ENCODE measurements at places on chromosomes 1 and 21. TPM values are rescaled to one million over a fixed set of nuclear protein-coding genes. Genes with fewer than 3 reads are reported as not detected.

DNA sequence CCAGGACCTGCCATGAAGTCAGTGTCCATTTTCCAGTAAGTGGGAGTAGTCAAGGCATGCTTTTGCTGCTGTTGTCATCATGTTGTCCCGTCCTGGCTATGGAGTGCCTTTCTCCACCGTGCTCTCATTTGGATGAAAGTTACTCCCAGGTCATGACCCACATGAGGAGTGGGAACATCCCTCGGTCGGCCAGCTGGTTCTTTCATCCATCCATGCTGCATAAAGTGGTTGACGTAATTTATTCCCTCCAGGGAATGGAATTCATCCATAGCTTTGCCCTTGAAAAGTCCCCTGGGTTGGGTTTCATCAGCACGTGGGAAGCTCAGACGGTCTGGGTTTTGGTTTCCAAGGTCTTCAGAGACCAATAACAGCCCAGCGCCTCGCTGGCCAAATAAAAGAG, 11.6 kb downstream of the PLA2G2A start:
- no peak for DNase-seq
- no peak overlapping the region for H3K27ac ChIP-seq
- peaks cover 5% of the 10 kb centered on the region for H3K4me1 ChIP-seq
- H3K4me3 ChIP-seq = no peak overlapping the region
- peaks cover 75% of the 10 kb centered on the region for H3K27me3 ChIP-seq

ADAMTSL4 gene
- 1.6 TPM for total RNA-seq

DNA sequence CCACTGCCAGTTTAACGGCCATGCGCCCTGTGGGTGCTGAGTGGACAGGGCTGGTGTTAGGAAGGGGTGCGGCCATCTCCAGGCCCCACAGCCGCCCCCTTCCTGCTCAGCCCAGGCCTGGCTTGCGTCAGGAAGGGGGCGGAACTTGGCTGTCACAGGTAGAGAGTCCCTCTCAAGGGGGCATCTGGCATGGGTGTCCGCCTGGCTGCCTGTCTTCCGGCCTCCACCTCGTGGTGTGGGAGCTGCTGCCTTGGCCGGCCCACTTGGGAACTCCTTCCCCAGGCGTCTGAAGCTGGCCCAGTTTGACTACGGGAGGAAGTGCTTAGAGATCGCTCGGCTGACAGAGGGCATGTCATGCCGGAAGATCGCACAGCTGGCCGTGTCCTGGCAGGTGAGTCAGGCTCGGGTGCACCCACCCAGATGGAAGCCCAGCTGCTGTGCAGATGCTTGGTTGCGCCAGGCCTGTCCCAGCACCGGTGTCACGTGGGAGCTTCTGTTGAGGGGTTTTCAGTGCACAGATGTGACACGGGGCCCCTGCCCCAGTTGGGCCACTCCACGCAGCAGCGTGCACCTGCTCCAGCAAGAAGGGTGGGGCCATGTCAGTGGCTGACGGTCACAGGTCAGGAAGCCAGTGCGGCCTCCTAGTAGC, 9.1 kb upstream of the ATAD3B start:
- H3K27ac ChIP-seq = no peak overlapping the region
- no peak for DNase-seq
- H3K4me1 ChIP-seq = no peaks in the 10 kb centered on the region
- no peaks in the 10 kb centered on the region for H3K36me3 ChIP-seq
- H3K27me3 ChIP-seq = peaks cover 4% of the 10 kb centered on the region
- H3K4me3 ChIP-seq = peak overlapping the region; percentile 74

- no peak for DNase-seq
- peaks cover 9% of the 10 kb centered on the region for H3K27me3 ChIP-seq
- peak overlapping the region; percentile 16 for H3K27ac ChIP-seq
Observed at GRCh38 chr1:54681358-54681757, 34.3 kb upstream of the TTC4 start.

- no peak for DNase-seq
- peaks cover 7% of the 10 kb centered on the region for H3K4me1 ChIP-seq
Observed at GRCh38 chr1:52210044-52210443, 68.2 kb downstream of the ZFYVE9 start.

- peaks cover 6% of the 10 kb centered on the region for H3K27me3 ChIP-seq
- no peaks in the 10 kb centered on the region for H3K4me1 ChIP-seq
- no peak overlapping the region for H3K27ac ChIP-seq
- no peaks in the 10 kb centered on the region for H3K36me3 ChIP-seq
- no peak for DNase-seq
Observed at GRCh38 chr1:10204003-10204642, 6.2 kb upstream of the KIF1B start.

DNA sequence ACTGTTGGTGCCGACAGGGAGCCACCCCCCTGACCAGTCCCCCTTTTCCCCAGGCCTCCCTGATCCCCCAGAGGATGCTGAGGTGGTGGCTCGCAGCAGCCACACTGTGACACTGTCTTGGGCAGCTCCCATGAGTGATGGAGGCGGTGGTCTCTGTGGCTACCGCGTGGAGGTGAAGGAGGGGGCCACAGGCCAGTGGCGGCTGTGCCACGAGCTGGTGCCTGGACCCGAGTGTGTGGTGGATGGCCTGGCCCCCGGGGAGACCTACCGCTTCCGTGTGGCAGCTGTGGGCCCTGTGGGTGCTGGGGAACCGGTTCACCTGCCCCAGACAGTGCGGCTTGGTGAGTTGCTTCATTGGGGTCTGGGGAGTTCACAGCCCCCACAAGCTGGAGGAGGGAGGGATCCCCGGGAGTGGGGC, 89.2 kb downstream of the TRIM11 start:
- H3K36me3 ChIP-seq = no peaks in the 10 kb centered on the region
- H3K27me3 ChIP-seq = no peaks in the 10 kb centered on the region
- no peak overlapping the region for H3K27ac ChIP-seq
- no peaks in the 10 kb centered on the region for H3K4me1 ChIP-seq
- no peak for DNase-seq

DNA sequence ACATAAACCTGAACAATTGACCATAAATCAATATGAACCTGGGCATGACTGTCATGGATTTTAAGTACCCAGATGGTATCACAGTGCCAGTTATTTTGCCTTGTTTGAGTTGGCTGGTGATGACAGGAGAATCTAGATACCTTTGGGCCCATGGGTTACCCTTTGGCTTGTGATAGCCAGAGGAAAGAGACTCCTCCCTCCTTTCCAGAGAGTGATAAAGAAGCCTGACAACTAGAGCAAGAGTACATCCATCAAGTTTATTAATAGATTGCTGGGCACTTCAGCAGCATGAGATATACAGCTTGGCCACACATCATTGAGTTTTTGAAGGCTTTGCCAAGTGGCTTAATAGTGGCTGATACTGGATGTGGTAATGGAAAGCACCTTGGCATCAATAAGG, 6.6 kb upstream of the FMO3 start:
- no peak for DNase-seq
- H3K4me1 ChIP-seq = no peaks in the 10 kb centered on the region
- H3K27ac ChIP-seq = no peak overlapping the region
- no peaks in the 10 kb centered on the region for H3K36me3 ChIP-seq
- H3K27me3 ChIP-seq = peaks cover 25% of the 10 kb centered on the region
- H3K4me3 ChIP-seq = no peak overlapping the region

- no peaks in the 10 kb centered on the region for H3K27me3 ChIP-seq
- no peak for DNase-seq
- no peak overlapping the region for H3K4me3 ChIP-seq
- no peaks in the 10 kb centered on the region for H3K4me1 ChIP-seq
Observed at GRCh38 chr1:106755682-106756406, 300.6 kb upstream of the PRMT6 start.

DNA sequence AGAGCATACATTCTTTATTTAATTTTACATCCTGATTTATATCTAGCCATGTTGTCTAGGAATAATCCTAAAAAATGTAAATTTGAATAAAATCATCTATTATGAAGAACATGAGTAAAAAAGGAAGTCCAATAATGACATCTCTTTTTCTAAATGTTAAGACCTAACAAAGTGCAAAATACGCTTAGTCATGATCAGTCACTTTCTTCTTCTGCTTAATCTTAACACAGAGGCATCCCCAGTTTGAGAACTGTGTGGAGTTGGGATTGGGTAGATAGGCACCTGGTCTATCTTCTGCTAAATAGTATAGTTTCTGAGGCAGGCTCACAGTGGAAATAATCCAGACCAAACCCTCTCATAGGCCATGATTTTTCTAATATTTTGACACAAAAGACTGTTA, 311.7 kb upstream of the LRRC7 start:
- no peaks in the 10 kb centered on the region for H3K36me3 ChIP-seq
- DNase-seq = no peak
- H3K4me1 ChIP-seq = no peaks in the 10 kb centered on the region
- H3K27ac ChIP-seq = no peak overlapping the region

DNA sequence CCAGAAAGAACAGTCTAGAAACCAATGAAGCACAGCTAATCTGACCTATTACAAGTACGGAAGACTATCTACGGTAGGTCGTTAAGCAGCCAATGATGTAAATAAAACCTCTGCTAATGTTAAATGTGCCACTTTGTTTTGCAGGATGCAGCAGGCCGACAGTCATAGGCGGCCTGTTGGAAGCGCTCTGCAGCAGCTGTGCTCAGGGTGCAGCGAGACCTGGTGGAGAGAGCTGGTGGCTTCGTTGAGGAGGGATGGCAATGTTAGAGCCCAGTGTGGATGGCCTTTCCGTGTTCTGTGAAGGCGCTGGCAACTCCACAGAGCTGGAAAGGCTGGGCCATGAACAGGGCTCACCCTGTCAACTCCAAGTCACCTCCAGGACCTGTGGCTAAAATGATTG, 87.3 kb downstream of the PCP4 start:
- DNase-seq = no peak
- H3K36me3 ChIP-seq = no peaks in the 10 kb centered on the region
- no peaks in the 10 kb centered on the region for H3K27me3 ChIP-seq
- H3K27ac ChIP-seq = no peak overlapping the region
- H3K4me3 ChIP-seq = no peak overlapping the region

- no peaks in the 10 kb centered on the region for H3K4me1 ChIP-seq
- no peak for DNase-seq
- no peak overlapping the region for H3K27ac ChIP-seq
- H3K4me3 ChIP-seq = no peak overlapping the region
Observed at GRCh38 chr1:14260480-14260879, 338.0 kb upstream of the KAZN start.

SEMA6C gene
- 9.5 TPM for total RNA-seq

GRCh38 chr1:165697491-165697880, 876 bp downstream of the ALDH9A1 start:
- H3K4me3 ChIP-seq = peak overlapping the region; percentile 98
- peaks cover 2% of the 10 kb centered on the region for H3K36me3 ChIP-seq
- H3K27me3 ChIP-seq = no peaks in the 10 kb centered on the region
- H3K27ac ChIP-seq = peak overlapping the region; percentile 97
- H3K4me1 ChIP-seq = peaks cover 22% of the 10 kb centered on the region

TEX38 gene
- total RNA-seq = not detected

DNA sequence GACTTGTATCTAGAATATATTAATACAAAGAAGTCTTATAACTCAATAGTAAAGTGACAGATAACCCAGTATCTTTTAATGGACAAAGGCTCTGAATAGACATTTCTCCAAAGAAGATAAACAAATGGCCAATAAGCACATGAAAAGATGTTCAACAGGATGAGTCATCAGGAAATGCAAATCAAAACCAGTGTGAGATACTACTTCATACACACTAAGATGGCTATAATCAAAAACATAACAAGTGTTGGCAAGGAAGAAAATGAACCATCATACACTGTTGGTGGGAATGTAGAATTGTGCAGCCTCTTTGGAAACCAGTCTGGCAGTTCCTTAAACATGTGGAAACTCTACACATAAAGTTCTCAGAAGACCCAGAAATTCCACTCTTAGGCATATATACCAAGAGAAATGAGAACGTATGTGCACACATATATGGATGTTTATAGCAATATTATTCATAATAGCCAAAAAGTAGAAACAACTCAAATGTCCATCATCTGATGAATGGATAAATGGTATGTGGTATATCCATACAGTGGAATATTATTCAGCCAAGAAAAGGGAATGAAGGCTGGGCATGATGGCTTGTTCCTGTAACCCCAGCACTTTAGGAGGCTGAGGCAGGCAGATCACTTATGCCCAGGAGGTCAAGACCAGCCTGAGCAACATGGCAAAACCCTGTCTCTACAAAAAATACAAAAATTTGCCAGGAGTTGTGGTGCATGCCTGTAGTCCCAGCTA, 9.9 kb upstream of the MPL start:
- H3K27me3 ChIP-seq = no peaks in the 10 kb centered on the region
- no peak for DNase-seq
- no peak overlapping the region for H3K27ac ChIP-seq
- peaks cover 2% of the 10 kb centered on the region for H3K36me3 ChIP-seq
- peaks cover 2% of the 10 kb centered on the region for H3K4me1 ChIP-seq

AADACL3 gene
- total RNA-seq = not detected

SASS6 gene
- total RNA-seq = 1.9 TPM

DNA sequence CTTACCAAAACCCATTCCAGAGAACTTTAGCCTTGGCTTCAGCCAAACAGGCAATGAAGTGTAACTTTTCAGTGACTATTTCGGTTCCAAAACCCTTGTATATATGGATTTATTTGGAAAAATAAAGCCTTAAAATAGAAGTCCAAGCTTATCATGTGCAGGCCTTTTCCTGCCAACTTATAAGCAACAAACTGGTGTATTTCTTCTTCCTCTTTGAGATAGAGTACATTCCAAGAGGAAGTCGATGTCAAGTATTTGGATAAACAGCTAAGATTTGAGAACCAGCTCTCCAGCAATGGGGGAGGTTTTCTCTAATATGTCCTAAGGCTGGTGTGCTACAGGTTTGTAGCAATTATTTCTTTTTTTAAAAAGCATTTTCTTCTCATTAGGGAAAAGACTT, 407.8 kb downstream of the DUSP10 start:
- no peak overlapping the region for H3K27ac ChIP-seq
- H3K27me3 ChIP-seq = peaks cover 3% of the 10 kb centered on the region
- H3K36me3 ChIP-seq = no peaks in the 10 kb centered on the region
- DNase-seq = no peak
- H3K4me3 ChIP-seq = no peak overlapping the region

COL6A2 gene
- total RNA-seq = 19.8 TPM

- H3K27me3 ChIP-seq = no peaks in the 10 kb centered on the region
- no peak for DNase-seq
- H3K36me3 ChIP-seq = no peaks in the 10 kb centered on the region
- no peak overlapping the region for H3K27ac ChIP-seq
- peaks cover 20% of the 10 kb centered on the region for H3K4me1 ChIP-seq
- H3K4me3 ChIP-seq = no peak overlapping the region
Observed at GRCh38 chr1:27130798-27131197, 24.1 kb downstream of the SLC9A1 start.

ANXA9 gene
- not detected for total RNA-seq

DNA sequence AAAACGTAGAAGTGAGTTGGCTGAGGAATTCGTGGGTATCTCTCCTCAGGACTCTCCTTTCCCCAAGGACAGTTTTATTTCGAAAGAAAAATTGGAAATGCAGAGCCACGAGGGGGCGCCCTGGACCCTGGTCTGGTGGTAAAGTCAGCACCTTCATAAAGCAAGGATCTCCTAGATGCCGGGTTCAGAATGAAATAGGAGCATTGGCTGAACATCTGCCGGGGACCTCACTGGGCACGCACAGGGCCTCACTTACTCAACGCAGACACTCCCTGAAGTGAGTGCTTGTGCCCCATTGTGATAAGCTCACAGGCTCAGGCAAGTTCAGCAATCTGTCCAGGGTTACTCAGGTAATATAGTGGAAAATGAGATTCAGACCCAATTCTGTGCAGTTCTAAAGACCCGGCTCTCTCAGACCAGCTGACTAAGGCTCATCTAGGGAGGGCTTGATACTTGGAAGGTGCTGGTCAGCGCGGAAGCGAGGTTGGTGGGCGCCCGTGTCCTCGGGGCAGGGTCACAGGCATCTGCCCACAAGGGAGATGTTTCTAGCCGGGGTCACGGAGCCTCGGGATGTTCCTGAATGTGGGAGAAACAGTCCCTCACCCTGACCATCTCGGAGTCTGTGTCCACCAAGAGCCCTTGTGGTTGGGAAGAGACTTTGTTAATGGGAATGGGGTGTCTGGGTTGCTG, 55.7 kb upstream of the ETV3 start:
- peaks cover 4% of the 10 kb centered on the region for H3K4me1 ChIP-seq
- H3K4me3 ChIP-seq = no peak overlapping the region
- DNase-seq = no peak
- H3K27ac ChIP-seq = no peak overlapping the region
- H3K27me3 ChIP-seq = peaks cover 62% of the 10 kb centered on the region
- H3K36me3 ChIP-seq = peaks cover 6% of the 10 kb centered on the region

Measured in T-helper 17 cell (primary cell).